Sigmoid colon (tissue), 7 donors: ENCODE measurements at places on chromosomes 1 and 21.

DNA sequence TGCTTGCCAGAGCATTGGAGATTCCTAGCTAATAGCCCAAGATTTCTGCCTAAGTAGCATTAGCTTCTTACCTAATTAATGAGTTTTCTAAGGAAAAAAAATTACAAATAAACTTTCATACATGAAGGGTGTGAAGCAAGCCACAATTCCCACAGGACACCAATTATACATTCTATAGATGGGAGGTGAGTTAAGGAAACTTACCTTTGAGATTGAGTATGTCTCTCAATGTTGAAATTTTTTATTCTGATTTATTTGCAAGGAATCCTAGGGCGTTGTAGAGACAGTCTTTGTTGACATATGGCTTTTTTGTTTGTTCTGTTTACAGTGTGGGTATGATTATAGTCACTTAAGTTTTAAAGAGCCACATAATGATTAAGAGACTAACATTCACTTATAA, 313.0 kb downstream of the RYR2 start:
- no peak for DNase-seq

GRCh38 chr21:34950980-34951379, 98.1 kb downstream of the RUNX1 start:
- no peak for DNase-seq

- DNase-seq, result no peak
Measured at GRCh38 chr1:205677167-205677566, 3.1 kb downstream of the SLC45A3 start.

GRCh38 chr1:147509786-147510395, 31.4 kb upstream of the BCL9 start:
- DNase-seq, result no peak

- no peak for DNase-seq
Measured at GRCh38 chr1:101136739-101137138, 100.1 kb upstream of the S1PR1 start.

GRCh38 chr21:45045481-45045880, 28.9 kb upstream of the ADARB1 start:
- no peak for DNase-seq

DNA sequence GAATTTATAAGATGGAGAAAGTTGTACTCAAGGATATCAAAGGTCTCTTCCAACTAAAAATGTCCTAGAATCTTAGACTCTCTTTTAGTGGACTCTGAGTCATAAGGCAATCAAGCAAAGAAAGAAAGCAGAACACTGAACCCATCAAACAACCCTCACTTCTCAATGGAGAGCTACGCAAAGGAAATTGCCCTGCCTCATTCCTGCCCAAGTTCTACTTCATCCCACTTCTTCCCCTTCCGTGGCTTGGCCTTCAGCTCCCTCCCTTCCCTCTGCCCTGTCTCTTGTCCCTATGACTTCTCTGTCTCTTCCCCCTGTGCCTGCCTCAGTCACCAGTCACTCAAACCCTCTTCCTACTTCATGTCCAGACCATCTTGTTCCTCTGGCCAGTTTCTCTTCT, 58.5 kb downstream of the RIMS3 start:
- DNase-seq, result no peak

GRCh38 chr21:31042080-31042464, 3.8 kb upstream of the KRTAP19-8 start:
- no peak for DNase-seq

- DNase-seq, result no peak
Measured at GRCh38 chr21:35921471-35921870, 138.9 kb downstream of the SETD4 start.

DNA sequence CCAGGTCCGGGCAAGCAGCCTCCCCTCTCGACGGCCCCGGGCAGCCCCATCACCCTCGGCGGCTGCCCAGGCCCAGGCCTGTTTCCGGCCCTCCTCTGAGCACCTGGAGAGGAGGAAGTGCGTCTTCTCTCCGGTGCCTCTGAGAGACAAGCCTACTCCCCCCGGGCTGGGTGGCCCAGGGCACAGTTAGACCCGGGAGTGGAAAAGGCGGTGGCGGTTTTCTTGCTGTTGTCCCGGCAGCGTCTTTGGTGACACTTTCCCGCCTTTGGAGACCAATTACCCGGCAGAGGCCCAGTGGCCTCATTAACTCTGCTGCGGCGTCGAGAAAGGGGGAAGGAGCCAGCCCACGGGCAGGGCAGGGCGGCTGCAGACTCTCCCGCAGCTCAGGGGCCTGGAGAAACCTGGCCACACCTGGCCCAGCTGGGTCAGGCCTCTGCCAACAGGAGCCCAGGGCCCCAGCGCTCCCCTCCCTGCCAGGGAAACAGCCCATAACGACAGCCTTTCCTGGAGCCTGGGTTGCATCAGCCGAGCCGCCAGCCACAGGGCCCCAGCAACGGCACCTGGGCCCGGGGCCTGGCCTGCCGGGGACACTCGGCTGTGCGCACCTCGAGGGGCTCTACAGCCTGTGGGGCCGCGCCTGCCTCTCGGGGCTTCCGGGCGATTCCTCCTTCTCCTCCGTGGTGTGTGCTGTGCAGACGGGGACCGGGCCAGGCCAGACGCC, 28.4 kb upstream of the C1orf159 start:
- no peak for DNase-seq

- no peak for DNase-seq
Measured at GRCh38 chr1:92808381-92808780, 23.5 kb upstream of the RPL5 start.

- no peak for DNase-seq
Measured at GRCh38 chr1:245255783-245256182, 101.0 kb downstream of the KIF26B start.

- DNase-seq, result no peak
Measured at GRCh38 chr1:204154568-204155255, 2.9 kb upstream of the ETNK2 start.

DNA sequence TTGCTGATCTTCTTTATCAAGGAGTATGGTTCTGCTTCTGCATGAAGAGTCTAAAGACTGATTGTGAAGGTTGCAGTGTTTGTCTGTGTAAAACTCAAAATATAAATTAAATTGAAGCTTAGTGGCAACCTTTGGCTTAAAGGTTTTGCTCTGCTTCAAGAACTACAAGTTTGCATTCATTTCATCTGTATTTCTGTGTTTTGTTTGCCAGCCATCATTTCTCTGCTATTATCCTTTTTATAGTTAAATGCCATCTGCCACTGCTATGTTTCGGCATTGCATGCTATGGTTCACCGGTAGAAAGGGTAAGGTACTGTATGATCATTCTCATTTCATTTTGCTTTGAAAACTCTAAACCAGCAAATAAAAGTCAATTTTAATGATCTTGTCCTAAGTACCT, 52.9 kb downstream of the OSBPL9 start:
- DNase-seq, result no peak

DNA sequence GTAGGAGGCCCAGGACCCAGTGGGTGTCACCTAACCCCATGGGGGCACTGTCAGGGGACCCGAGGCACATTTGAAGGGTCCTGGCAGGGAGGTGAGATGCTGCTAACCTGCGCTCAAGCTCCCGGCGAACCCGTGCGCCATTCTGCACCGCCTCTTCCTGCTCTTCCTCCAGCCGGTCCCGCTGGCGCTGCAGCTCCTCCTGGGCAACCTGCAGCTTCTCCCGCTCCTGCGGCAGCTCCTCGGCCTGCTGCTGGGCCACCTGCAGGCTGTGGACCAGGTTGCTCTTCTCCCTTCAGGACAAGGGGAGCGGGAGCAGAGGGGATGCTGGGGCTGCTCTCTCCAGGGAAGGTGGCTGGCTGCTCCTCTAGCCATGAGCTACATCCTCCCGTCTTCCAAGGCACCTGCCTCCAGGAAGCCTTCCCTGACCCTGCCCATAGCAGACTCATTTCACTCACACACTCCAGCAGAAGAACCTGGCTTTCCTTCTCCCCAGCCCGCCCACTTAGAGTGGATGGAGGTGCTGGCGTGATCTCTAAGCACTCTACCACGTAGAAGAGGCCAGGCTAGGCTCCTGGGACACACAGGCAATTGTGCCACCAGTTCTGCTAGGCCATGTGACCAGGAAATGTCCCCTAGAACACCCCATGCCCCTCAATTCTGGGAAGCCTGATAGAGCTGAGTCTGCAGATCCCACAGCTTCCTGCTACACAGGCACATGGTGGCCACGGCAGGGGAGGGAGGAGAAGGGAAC, 15.2 kb upstream of the NBPF1 start:
- DNase-seq, result peak; percentile 79

DNA sequence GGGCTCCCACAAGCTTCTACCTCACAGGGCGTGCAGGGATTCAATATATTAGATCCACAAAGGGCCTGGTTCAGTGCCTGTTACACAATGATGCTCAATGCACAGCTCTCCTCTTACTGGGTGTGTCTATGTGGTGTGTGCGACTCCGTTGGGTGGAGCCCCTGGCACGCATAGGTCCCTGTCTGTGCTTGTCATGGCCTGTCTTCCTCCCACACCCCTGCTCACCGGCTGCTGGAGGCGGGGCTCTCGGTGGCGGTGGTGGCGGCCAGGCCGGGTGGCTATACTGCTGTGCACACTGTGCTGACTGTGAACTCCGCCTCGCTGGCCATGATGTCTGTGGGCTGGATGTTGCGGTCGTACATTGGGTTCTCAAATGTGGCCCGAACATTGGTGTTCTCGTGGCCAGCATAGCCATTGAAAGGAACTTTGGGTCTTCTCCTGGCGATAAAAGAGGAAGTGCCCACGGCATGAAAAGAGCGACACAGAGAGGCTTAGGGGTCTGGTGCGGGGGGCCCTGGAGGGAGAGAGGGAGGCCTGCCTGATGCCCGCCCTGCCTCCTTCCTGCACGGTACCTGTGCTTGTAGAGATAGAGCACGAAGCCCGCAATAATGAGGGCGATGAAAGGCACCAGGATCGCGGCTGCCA, 46.9 kb downstream of the ZSCAN20 start:
- no peak for DNase-seq

DNA sequence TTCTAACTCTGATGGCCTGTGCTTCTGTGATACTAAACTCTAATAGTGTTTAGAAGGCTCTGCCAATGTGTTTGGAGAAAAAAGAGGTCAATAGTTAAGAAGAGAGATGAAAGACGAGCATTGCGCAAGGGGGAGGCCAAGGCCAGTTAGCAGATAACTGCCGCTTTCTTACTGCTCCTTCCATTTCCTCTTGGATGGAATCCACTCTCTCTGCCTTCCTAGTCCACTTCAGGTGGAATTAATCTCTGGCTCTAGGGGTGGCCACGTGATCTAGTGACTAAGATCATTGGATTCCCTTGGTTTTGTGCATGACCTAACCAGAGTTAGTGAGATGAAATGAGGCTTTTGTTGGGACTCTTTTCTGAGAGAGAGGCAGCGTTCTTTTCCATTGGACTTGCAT, 148.3 kb downstream of the ACTL8 start:
- no peak for DNase-seq

GRCh38 chr21:33767236-33767635, 124.9 kb downstream of the ITSN1 start:
- DNase-seq, result no peak

- no peak for DNase-seq
Measured at GRCh38 chr1:178188306-178188705, 94.4 kb downstream of the RASAL2 start.

DNA sequence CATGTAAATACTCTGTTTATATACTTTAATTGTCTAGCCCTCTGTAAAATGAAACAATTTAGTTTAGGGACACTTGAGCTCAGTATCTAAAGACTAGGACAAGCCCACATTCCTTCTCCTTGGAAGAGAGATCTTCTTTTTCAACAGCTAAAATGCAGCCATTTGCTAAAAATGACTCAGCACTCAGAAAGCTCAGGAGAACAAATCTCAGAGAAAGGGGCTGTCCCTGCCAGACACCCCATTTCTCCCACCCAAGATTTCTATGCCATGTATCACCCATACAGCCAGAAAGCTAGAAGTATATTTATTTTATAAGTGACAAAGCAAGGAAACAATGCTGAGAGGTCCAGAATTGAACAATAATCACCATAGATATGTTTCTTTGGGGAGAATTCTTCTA, 23.2 kb upstream of the PRDX6 start:
- no peak for DNase-seq

DNA sequence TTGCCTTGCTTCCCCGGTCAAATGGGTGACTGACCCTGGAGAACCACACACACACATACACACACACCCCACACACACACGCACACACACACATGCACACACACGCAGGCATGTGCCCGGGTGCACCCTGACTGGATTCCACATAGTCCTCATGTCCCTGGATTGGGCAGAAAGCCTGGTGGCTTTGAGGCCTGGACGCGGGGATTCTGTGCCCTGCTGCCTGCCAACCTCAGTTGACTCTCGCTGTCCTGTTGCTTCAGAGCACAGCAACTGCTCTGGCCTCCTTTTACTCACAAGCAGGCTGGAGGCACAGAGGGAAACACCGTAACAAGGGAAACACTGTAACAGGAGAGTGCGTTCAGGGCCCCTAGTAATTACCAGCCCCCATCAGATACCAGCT, 6.4 kb downstream of the RORC start:
- DNase-seq, result no peak

- DNase-seq, result no peak
Measured at GRCh38 chr1:31881688-31882000, 56.5 kb downstream of the PTP4A2 start.

- no peak for DNase-seq
Measured at GRCh38 chr21:37564924-37565529, 198.5 kb downstream of the DYRK1A start.

DNA sequence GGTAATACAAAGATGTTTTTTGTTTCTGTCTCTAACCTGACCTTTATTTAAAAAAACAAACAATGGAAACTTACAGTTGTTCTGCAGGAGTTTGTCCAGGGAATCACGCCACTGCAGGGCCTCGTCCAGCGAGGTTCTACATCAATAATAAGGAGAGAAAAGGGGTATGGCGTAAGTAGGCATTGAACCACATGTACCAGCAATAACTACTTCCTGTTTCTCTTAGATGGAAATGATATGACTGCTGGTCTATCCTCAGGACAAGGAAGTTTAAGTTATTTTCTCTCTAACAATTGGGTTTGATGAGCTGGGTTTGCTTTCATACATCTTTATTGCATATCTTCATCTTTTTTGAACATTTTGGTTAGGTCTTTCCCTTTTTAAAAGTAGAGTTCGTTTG, 40.9 kb downstream of the RGS5 start:
- DNase-seq, result no peak

GRCh38 chr1:95098196-95098595, 19.0 kb upstream of the TLCD4 start:
- no peak for DNase-seq
